ENCODE measurements at places on chromosomes 13 and 19.

GRCh38 chr13:78958006-78958405 is 299.1 kb upstream of the OBI1 start:
- DNase-seq, result no peak

GRCh38 chr19:32673573-32673972 is 1.4 kb downstream of the ANKRD27 start:
- DNase-seq, result no peak

DNA sequence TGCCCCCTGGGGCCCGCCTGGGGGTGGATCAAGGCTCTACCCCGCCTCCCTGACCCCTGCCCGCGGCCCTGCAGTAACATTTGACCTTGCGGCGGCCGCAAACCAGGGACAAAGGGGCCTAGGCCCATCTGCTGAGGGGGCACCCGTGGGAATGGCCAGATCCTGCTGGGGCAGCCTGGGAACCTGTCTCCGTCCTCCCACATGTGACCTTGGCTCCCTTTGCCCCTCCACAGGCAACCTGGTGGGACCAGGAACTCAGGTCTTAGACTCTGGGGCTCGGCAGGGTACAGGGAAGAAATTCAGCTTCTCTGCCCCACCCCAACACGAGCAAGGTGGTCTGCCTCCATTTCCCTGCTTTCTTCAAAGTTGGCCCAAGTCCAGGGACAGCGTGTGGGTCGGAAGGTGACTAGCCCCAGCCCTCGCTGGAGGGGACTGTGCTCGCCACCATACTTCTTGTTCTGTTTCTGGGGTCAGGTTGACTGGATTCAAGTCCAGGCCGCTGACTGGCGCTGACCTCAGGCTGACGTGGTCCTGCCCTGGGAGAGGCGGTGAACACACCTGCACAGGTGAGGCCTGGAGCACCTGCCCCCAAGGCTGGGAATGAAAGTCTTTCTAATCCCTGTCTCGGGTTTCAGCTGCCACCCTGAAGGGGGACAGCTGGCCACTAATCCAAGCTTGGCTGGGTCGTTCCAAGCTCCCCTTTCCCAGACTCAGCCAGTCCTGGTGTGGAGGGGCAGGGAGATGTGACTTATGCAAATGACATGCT is 2.5 kb upstream of the NR2F6 start:
- DNase-seq, result no peak

DNA sequence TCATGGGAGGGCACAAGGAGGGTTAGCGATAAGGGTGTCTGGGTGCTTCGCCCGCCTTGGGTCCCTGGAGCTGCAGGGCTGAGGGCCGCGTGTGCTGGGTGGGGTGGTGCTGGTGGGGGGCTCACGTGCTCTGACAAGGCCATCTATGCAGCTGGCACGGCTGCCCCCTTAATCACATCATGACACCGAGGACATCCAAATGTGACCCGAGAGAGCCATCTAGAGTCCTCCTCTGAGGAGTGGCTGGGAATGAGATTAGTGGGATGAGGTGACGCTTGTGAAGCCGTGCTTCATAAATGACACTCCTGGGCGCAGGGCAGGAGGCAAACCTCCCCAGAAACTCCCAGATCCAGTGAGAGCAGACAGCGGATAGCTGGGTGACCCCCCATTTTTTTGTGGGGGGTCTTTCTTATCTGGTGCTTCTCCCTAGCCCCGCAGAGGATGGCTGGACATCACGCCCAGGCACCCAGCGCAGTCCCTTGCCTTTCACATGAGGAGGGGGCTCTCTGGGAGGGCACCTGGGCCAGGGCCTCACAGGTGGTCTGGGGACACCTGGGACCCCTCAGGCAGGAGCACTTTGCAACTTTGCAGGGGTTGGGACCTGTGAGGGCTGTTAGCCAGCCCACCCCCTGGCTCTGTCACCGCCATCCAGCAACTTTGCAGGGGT is 6.6 kb downstream of the FZR1 start:
- no peak for DNase-seq

- peak; percentile 46 for DNase-seq
These were observed 74.9 kb upstream of the WASF3 start for GRCh38 chr13:26482451-26483197.

DNA sequence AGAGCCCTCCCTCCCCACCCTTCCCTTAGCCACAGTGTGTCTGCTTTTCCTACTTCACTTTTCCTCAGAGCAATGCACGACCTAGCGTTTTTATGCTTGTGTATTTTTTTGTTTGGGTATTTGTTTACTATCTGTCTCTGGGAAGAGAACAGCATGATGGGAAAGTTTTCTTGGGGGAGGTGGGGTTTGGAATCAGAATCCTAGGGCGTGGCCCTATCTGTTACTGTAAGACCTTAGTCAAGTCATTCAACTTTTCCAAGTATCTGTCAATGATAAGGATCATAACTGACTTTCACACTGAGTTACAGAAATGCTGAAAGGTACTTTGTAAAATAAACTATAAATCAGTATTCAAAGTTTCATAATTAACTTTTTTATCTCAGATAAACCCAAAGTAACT is 146.3 kb upstream of the WASF3 start:
- no peak for DNase-seq

All from stimulated activated CD4-positive, alpha-beta T cell treated with anti-CD3 and anti-CD28 coated beads, TNF-alpha, amount 100 ng/mL, for 24 hours (primary cell).